Iris pigment epithelial cell (primary cell): ENCODE measurements at places on chromosomes 13 and 19.

DNA sequence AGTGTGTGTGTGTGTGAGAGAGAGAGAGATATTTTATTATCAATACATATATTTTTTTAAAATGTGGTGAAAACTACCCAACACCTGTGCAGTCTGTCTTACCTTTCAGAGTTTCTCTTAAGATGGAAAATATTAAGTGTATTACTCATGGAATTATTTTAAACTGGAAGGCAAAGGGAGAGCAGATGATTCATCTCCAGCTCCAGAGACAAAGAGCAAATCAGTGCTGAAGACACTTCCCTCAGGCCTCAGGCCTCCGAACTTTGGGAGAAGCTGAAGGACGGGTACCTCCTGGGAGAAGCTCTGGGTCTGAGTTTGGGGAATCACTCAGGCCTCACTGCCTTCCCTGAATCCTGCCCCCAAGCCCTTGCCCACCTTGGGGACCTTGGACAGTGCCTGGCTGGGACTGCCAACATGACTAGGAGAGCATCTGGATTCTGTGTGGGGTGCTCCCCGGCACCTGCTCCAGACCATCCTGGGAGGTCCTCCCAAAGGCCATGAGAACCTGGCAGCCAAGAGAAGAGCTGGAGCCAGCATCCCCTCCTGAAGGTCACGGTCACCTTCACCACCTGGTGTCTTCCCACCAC, 170.4 kb upstream of the UBL3 start:
- DNase-seq = no peak

- DNase-seq = no peak
These were observed 32.0 kb upstream of the IGFL1 start for GRCh38 chr19:46197314-46198070.

- DNase-seq = no peak
These were observed 13.2 kb downstream of the CBY2 start for GRCh38 chr13:45715351-45715750.

GRCh38 chr13:112871742-112872141, 97.3 kb upstream of the MCF2L start:
- DNase-seq = no peak

DNA sequence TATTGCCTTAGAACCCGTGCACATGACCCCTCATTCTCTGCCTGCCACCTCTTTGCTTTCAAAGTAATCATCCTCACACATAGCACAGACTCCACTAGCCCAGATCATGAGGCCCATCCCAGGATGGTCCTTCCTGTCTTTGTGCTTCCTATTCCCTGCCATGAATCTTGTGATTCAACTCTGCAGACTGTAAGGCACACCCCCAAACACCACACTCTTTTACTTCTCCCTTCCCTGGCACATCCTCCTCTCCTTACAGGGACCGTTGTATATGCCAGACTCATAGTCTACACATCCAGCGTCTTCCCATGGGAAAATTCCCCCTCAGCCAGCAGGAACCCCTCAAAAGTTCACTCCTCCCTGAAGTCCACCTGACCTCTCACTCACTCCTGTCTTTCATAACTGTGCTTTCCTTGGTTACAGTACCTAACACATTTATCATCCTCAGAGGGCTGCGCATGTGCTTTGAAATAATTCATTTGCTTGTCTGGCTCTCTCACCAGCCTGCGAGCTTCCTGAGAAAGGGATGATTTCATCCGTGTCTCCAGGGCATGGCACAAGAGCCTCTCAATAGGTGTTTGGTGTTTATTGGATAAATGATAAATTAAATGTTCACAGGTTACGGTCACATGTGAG, 26.8 kb upstream of the LRCH1 start:
- DNase-seq = no peak

- no peak for DNase-seq
These were observed 121.1 kb downstream of the FLT1 start for GRCh38 chr13:28373810-28374209.

- DNase-seq = no peak
These were observed 26.3 kb downstream of the CEBPA start for GRCh38 chr19:33275933-33276619.

- peak; percentile 62 for DNase-seq
These were observed 3.9 kb downstream of the OSCAR start for GRCh38 chr19:54096617-54097106.
